ENCODE measurements at places on chromosomes 1 and 21.

DNA sequence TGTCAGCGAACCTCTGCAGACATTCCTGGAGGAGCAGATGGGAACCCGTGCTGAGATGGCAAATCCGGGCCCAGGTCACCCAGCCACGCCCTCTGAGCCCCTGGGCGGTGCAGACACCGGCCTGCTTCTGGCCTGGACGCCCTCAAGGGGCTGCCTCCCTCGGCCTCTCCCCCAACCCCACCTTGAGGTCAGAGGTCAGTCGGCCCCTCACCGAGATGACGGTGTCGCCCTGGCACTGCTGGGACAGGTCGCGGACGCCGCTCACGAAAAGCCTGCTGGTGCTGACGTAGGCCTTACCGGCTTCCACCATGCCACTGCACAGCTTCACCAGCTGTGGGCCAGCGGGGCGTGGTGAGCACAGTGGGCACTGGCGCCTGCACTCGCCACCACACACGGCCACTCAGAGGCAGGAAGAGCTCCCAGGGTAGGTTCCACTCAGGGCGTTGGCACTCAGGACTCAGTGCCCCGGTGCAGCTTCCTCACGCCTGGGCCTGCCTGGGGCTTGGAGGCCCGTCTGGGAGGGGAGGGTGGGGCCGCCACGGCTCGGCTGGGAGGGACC is 4.7 kb downstream of the ACAP3 start:
- no peak for DNase-seq

DNA sequence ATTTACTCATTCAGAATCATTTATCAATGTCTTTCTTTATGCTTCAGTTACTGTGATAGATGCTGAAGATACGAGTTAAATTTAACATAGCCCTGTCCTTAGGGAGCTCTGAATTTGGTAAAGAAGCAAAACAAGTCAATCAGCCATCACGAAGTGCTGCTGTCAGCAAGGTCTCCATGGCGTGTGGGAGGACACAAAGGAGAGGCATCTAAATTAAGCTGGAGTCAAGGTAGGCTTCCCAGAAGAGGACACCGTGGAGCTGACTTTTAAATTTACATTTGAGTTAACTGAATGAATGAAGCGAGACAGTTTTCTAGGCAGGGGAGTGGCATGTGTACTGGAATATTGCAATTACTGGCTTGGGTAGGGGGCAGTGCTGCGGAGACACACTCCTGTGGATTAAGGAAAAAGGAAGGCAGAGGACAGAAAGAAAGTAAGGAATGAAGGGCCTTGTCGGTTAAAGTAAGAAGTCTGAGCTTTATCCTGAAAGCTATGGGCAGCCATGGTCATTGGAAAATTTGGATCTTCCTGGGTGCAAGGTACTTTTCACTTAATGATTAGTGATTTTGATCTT is 41.3 kb upstream of the C1orf87 start:
- DNase-seq, result no peak

GRCh38 chr1:198575798-198576641 is 35.5 kb upstream of the ATP6V1G3 start:
- DNase-seq, result no peak

DNA sequence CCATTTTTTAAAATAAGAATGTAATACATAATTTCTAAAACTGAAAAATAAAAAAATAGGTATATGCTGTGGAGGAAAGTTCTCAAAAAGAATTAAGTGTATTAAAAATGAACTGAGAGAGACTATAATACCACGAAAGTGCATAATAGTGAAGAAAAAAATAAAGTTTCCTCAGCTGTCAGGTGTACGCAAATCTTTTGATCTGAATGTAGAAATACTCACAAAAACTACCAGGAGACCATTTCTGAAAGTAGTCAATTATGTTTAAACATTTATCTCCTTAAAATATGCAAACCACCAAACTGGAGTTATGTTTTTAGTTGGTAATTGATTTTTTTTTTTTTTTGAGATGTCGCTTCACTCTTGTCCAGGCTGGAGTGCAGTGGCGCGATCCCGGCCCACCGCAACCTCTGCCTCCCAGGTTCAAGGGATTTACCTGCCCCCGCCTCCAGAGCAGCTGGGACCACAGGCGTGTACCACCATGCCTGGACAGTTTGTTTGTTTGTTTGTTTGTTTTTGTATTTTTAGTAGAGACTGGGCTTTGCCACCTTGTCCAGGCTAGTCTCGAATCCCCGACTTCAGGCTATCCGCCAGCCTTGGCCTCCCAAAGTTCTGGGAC is 1169.2 kb upstream of the B3GALT2 start:
- no peak for DNase-seq

DNA sequence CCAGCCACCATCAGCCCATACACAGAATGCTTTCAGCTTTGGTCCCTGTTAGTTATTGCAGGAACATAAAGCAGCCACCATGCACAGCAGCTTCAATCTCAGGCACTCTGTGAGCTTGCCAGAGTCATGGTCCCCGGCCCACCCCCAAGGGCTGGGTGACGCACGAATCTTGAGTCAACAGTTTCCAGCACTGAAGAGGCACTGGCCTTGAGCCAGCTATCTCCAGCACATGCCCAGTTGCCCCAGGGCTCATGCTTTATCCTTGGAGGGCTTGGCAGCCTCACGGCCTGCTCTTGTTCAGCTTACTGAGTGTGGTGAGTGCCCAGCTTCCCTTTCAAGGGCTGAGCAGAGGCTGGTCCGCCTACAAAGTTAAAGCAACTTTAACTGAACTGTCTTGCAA is 200.7 kb upstream of the RAB4A start:
- DNase-seq, result peak; percentile 41

All from T47D (cell line).